Posterior cingulate gyrus (tissue), 11 donors: ENCODE measurements at places on chromosomes 3 and 15.

DNA sequence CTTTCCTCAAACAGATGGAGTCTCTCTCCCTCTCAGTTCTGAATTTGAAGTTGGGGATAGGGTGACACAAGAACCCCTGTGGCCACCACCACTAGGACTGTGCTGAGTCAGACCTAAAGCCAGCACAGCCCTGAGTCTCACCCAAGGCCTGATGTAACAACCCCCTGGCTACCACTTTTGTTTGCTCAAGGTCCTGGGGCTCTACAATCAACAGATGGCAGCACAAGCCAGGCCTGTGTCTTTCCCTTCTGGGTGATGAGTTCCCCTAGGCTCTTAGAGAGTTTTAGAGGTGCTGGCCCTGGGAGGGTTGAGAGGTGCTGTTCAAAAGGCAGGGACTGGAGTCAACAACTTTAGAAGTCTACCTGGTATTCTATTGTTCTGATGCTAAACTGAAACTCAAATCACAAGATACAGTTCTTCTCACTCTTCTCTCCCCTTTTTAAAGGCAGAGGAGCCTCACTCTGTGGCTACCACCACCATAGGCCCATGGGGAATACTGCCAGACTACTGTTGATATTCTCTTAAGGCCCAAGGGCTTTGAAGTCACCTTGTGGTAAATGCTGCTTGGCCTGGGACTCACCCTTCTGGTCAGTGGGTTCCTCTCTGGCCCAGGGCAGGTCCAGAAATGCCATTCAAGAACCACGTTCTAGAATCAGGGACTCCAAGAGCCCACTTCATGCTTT, 6.5 kb downstream of the OR5K4 start:
- DNase-seq = no peak

GRCh38 chr3:141091426-141091825, 40.3 kb downstream of the SPSB4 start:
- DNase-seq = no peak

DNA sequence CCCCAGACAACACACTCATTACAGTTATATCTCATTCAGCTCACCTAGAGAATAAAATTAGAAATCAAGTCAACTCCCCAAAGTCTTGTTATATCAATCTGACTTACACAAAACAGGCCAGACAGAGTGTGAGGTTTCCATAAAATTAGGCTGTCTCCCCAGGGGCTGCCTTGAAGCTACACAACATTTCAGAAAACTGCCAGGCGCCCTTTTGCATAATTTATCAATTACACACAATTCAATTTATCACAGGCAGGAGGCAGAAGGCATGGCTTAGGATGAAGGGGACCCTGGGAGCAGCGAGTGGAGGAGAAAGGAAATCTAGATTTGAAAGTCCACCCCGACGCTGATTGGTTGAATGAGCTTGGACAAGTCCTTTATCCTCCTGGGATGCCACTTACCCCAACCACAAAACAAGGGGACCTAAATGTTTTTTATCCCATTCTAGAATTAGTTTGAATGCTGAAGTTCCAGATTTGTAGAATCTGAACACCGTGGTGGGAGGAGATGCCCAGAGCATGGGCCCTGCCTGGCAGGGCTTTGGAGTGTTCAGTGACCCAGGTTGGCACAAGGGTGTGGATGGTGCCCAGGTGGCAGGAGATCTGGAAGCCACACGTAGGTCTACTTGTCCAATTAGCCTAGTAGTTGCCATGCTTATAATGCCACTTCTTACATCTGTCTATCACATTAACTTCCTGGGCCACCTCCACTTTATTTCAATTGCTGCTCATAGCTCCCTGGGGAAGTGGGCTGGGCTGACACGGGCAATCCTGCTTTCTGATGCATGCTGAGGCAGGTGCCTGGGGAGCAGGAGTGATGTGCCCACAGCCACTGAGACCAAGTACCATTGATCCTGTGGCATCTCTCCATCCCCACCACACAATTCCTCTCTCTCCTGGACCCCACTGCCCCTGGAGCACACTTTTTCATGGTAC, 119.8 kb upstream of the TLE3 start:
- DNase-seq = no peak

DNA sequence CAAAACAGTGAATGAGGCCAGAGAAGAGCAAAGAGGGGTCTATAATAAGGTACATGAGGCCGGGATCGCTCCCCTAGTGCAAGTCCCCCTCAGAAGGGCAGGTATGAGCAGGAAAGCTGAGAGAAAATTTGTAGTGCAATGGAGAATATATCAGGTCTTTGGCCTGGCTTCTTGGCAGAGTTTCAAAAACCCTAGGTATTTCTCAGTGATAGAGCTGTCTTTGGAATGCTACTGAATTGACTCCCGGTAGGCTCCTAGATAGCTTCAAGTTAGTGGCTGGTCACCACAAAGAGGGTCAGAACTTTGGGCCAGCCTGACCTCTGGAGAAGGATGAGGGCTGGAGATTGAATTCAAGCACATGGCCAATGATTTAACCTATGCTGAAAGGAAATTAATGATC, 30.6 kb upstream of the OXTR start:
- DNase-seq = no peak

DNA sequence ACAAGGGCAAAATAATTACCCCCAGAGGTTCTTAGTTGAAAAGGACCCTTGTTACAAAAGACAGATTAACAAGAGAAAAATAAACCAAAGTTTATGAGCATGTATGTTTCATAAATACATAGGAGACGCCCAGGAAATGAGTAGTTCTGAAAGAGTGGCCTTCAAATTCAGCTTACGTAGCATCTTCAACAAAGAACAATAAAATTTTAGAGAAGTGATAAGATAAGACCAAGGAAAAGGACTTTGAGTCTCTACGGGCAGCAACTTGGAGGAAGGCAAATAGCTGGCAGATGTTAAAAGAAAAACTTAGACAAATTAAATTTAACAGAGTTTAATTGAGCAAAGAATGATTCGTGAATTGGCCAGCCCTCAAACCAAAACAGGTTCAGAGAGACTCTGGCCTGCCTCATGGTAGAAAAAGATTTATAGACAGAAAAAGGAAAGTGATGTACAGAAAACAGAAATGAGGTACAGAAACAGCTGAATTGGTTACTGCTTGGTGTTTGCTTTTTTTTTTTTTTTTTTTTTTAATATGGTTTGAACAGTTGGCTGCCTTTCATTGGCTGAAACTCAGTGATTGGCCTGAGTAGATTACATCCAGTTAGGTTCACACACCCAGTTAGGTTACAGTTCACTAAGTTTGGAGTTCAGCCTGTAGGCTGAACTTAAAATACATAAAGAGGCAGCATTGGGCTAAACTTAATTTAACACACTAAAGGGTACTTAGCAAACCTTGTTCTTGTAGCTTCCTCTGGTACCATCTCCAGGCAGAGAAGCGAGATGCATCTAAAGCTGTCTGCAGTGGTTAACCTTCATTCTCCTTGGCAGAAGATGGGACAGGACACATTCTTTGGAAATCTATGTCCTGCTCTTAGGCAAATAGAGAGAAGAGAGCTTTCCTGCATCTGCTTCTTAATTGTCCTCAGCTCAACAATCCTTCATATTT, 23.2 kb downstream of the C2CD4B start:
- DNase-seq = no peak
